ENCODE measurements at places on chromosomes 6 and 20.

DNA sequence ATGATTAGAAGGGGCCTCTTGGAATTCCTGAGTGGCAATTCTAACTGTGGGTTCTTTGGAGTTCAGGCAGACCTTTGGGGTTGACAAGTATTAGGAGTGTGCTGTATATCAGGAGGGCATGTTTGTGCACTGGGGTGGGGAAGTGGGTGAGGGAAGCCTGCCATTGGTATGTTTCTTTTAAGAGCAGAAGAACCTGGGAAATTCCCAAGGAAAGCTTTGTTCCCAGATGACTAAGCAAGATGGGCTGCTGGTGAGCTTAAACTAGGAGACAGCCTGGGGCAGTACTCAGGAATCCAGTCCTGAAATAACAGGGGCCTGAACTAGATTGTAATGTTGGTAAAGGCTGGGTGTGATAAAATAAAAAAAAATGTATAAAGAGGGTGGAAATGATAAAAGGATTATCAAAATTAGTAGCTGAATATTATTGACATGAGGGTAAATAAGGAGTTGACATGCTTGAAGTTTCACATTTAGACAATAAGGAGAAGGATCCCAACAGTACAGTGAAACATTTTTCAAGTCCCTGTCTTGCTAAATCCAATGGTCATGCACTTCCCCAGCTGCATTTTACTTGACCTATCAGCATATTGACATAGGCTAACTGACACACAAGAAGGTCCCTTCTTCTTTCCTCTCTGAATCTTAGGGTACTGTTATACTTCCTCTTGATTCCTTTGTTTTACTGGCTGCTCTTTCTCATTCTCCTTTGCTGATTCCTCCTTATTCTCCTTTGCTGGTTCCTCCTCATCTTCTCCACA, 18.4 kb upstream of the IFNGR1 start:
- peak; percentile 64 for DNase-seq

DNA sequence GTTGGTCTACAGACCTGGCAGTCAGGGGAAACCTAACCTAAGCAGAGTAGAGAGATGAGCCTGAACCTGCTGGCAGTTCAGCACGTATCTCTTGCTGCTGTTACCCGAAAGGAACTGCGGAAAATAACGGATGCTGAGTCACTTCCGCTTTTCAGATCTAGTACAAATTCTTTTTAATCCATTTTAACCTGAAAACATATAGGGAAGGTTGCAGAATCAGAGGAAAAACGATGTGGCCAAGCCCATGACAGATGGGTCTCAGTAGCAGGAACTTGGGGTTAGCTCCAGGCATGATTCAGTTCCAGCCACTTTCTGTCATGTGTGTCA, 351.9 kb upstream of the PRND start:
- DNase-seq, result no peak

- DNase-seq, result no peak
These were observed 184.4 kb upstream of the FBXL4 start for GRCh38 chr6:99132026-99132635.

DNA sequence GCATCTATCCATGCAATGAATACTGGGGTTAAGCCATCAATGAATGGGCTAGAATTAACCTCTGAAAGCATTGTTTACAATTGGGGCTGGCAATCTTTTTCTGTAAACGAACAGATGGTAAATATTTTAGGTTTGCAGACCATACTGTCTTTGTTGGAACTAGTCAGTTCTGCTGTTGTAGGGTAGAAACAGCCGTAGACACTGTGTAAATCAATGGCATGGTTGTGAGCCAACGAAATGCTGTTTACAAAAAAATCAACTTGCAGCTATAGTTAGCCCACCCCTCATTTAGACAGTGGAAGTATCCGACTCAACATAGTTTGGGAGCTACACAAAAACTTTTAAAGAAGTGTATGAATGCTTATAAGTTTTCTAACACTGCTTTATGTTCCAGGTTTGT, 91.5 kb downstream of the BCKDHB start:
- DNase-seq, result no peak

DNA sequence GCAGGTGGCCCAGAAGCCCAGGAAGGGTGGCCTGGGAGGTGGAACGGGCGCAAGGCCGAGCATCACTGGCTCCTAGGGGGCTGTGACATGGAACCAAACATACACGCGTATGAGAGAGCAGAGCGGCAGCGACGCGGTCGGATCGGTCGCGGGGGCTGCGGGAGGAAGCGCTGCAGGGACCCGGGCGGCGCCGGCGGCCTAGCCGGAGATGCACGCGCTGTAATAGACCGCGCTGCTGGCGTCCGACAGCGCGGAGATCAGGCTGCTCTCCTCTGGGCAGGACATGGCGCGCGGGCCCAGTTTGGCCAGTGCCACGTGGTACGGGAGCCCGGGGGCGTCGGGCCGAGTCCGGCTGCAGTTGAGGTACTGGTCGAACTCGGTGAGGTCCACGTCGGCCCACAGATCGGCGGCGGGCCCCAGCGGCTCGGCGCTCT, 1.5 kb downstream of the SOX18 start:
- no peak for DNase-seq

DNA sequence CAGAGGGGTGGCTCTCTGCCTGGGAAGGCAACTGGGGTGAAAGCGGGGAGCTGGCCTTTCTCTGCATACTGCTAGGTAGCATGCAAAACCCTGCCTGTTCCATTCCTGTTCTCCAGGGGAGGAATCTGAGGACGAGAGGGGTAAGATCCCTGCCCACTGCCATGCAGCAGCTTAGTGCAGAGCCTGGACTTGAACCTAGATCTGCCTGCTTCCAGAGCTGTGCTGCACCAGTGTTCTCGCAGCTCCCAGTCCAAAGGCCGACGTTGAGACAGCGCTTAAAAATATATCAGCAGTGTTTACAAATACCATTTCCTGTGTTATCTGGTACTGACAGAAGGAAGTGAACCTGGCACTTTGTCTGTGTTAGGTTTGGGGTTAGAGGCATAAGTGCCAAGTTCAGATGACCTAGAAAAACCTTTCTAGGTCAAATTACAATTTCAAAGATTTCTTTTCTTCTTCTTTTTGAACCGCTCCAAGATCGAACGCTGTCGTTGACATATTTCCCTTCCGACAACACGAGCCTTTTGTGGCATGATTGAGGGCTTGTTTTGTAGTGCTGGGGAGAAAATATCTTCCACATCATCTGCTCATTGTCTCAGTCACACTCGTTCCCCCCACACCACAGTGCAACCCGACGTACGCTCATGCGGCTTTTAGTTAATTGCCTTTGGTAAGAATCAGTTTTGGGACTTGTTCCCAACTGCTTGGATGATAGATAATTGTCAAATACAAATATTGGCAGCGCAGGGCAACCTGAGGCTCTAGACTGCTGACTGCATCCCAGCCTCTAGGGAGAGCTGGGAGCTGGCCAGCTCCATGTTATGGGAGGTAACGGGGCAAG, 44.6 kb downstream of the TOX2 start:
- DNase-seq, result no peak

DNA sequence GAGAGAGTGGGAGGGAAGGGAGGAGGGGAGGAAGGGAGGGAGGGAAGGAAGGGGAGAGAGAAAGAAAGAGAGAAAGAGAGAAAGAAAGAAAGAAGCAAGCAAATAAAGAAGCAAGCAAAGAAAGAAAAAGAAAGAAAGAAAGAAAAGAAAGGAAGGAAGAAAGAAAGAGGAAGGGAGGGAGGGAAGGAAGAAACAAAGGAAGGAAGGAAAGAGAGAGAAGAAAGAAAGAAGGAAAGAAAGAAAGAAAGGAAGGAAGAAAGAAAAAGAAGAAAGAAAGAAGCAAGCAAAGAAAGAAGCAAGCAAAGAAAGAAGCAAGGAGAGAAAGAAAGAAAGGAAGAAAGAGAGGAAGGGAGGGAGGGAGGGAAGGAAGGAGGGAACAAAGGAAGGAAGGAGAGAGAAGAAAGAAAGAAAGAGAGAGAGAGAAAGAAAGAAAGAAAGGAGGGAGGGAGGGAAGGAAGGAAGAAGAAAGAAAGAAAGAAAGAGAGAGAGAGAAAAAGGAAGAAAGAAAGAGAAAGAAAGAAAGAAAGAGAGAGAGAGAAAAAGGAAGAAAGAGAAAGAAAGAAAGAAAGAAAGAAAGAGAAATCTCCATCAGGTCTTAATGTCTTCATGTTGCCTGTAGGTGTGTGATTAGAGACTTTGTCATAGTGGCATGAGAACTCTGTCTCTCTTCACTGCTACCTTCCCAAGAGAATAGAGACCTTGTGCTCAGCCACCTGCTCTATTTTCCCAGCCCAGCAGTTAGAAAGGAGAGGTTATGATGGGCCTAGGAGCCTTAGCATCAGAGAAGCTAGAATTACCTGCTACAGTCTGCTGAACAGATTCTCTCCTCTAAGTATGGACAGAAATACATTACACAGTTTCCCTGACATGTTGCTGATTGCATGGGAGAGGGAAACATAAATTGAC, 5.0 kb downstream of the SEMG1 start:
- no peak for DNase-seq

DNA sequence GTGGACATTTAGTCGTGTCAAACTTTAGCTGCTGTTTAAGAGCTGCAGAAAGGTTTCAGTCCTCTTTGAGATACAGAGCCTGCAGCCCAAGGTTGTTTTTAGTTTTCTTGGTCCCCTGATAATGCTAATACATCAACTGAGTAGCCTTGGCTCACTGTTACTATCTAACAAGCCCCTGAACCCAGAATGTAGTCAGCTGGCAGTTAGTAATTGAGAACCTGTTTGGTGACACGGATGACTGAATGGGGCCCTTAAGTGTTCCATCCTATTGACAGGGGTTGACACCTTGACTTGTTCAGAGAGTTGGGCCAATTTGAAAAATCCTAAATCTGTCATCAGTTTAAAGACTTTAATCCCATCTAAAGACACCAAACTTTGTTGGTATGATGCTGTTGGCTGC, 2.8 kb downstream of the RTN4IP1 start:
- DNase-seq, result no peak

- DNase-seq, result no peak
These were observed 140.6 kb upstream of the SLC22A16 start for GRCh38 chr6:110617057-110617456.

DNA sequence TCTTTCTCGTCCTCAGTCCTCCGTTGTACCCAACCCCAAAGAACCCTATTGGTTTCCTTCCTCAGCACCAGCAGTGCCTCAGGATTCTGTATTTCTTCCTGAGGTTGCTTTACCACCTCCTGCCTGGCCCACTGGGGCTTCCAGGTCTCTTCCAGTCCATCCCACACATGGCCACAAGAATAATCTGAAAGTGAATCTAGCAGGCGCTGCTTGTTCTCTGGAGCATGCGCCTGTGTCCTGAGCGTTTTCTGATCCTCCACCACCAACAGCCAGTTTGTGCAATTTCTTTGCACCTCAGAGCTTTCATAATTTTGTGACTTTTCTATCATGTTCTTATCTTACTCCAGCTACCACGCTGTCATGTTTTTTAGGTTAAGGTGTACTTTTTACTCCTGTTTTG, 11.6 kb upstream of the HSP90AB1 start:
- no peak for DNase-seq
